Epithelial cell of proximal tubule (primary cell): ENCODE measurements at places on chromosomes 6 and 20.

- no peak for DNase-seq
These were observed 1.0 kb downstream of the FKBP1A start for GRCh38 chr20:1391640-1392442.

- DNase-seq: no peak
These were observed 75.4 kb downstream of the ANKEF1 start for GRCh38 chr20:10110151-10110550.

- DNase-seq: no peak
These were observed 141.3 kb upstream of the INSM1 start for GRCh38 chr20:20226554-20226953.

- peak; percentile 90 for DNase-seq
These were observed 16.9 kb downstream of the RREB1 start for GRCh38 chr6:7124636-7125035.

- peak; percentile 76 for DNase-seq
These were observed 42.3 kb upstream of the NAA20 start for GRCh38 chr20:19974630-19975435.

GRCh38 chr6:1515781-1516180 is 93.9 kb upstream of the FOXC1 start:
- no peak for DNase-seq

DNA sequence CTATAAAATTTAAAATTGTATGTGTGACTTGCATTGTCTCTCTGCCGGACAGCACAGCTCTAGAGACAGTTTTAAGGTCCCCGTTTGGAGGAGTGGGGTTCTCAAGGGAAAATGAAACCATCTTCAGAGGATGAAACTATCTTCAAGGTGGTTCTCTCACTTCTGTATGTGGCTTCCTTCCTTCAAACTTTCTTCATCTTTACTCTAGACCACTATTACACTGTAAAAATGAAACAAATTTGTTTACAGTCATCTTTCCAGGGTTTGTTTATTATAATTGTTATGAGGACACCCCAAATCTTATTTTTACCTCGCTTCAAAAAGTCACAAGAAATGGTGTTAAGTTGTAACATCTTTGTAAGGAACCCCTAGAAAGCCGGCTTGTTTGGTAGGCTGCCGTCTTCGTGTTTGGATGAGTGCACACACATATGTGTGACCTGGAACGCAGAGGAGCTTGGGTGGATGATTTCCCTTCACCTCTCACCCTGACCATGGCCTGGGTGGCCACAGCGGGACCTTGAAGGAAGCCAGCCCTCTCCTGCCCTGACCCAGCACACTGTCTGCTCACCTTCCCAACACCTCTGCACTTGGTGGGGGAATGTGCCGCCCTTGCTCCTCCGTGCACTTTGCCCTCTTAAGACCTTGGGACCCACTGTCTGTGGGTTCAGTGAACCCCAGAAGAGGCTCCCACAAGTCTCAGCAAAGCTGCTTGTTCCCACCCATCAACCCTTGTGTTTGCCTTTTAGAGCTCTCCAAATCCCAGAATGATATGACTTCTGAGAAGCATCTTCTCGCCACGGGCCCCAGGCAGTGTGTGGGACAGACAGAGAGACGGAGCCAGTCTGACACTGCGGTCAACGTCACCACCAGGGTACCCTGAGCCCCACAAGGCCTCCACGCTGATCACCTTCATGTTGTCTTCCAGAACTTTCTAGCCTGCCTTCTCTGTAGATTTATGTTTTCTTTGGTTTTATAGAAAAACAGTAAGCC is 67.8 kb downstream of the SYTL3 start:
- DNase-seq: no peak

- DNase-seq: no peak
These were observed 586.1 kb downstream of the RNF144B start for GRCh38 chr6:18973251-18973650.
